Stimulated activated CD8-positive, alpha-beta memory T cell treated with anti-CD3 and anti-CD28 coated beads, Interleukin-7, amount 100 ng/mL, for 24 hours (primary cell): ENCODE measurements at places on chromosomes 3 and 15.
A peak's percentile ranks its signal among the peaks of the same experiment; 100 is the strongest.

GRCh38 chr15:31328969-31329639 is 2.5 kb downstream of the KLF13 start:
- no peak for DNase-seq

GRCh38 chr3:120148187-120148949 is 54.1 kb upstream of the GSK3B start:
- no peak for DNase-seq

GRCh38 chr3:105042586-105042985 is 324.1 kb upstream of the ALCAM start:
- no peak for DNase-seq

GRCh38 chr3:72632129-72632528 is 216.1 kb downstream of the SHQ1 start:
- DNase-seq = no peak

GRCh38 chr3:196941729-196942225 is 551 bp downstream of the NCBP2 start:
- DNase-seq = peak; percentile 46

GRCh38 chr15:53681056-53681455 is 78.4 kb downstream of the WDR72 start:
- no peak for DNase-seq

DNA sequence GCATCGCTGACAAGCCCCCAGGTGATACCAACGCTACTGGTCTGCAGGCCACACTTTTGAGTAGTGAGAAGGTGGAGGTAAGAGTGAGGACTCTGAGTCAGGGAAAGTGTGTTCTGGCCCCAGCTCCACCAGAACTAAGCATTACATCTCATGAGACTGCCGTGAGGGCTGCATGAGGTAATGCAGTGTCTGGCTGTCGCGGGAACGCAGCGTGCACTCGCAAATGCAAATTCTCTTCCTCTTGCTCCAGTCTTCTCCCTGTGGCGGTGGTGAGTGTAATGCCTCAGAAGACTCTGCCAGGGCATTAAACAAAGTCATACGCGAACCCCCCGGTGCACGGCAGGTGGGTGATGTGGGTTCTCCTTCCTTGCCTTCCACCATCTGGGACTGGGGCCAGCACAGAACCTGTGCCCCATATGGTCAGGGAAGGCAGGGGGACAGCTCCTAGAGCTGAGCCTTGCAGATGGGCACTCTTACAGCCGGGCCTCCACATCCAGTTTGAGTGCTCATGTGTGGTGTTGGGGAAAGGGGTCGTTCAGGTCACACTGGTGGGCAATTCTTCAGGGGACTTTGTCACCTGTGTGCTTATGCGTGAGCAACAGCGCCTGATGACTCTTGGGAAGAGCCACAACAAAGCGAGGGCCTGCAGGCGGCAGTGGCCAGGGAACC is 175.8 kb downstream of the XXYLT1 start:
- DNase-seq = no peak

- DNase-seq = no peak
Measured at GRCh38 chr3:53166781-53167291, 5.8 kb downstream of the PRKCD start.

GRCh38 chr3:52771334-52771681 is 568 bp upstream of the NEK4 start:
- no peak for DNase-seq

DNA sequence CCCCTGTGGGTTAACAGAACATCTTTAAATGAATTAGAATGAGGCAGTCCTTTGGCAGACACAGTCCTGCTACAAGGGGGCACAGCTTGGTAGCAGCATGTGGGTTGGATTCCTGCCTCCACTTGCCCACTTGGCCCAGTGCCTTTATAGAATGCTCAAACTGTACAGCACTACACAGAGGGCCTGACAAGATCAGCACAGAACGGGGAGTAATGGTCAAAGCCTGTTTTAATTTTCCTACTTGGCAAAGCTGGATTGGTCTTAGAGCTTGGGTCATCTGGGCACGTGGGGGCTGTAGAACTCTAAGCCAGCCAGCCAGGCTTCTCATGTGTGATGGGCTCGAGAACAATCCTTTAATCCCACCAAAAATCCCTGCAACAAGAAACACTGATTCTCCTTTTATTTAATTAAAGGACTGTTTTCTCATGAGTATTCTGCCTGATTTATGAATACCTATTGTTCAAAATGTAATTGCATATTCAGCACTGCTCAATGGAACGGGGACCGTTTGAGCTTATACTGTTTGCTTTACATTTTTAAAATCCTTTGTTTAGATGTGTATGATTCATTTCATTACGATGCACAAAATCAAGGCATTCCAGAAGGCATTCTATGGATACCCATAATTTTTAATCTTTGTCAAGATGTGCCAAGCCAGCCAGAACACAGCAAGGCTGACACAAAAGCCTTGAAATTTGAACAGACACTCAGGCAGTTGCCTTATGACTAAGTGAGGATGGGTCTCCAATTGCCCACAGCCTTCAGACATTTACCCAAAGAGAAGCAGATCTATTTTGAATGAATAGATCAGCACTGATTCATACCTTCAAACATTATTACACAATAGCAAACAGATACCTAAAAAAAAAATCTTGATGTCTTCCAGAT is 249.3 kb upstream of the TGFBR2 start:
- DNase-seq = no peak

GRCh38 chr3:194588236-194588635 is 45.0 kb downstream of the TMEM44 start:
- no peak for DNase-seq

- DNase-seq = no peak
Measured at GRCh38 chr15:47717036-47717612, at the start of gene SEMA6D. Gene SEMA6D (plus strand): TSS chr15:47717505. CDS start chr15:47759799, 42,294 bp downstream.
